IPS DF 19.7 (cell line): ENCODE measurements at places on chromosomes 4 and X.

DNA sequence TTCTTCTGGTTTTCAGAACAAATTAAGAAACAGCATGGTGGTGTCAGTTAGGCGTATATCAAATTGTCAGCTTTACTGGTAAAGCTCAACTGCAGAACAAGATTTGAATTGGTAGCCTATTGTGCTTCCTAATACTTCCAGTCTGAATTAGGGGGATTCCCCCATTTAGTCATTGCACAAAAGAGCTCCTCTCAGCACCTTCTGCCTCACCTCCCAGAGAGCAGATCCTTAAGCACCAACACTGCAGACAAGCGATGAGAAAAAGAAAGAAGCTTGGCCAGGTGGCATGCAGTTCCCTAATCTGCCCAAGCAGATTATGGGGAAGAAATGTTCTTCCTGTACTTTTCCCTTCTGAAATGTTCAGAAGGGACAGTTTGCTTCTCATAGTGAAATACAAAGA lies 9.2 kb downstream of the MAP9 start:
- DNase-seq = no peak

DNA sequence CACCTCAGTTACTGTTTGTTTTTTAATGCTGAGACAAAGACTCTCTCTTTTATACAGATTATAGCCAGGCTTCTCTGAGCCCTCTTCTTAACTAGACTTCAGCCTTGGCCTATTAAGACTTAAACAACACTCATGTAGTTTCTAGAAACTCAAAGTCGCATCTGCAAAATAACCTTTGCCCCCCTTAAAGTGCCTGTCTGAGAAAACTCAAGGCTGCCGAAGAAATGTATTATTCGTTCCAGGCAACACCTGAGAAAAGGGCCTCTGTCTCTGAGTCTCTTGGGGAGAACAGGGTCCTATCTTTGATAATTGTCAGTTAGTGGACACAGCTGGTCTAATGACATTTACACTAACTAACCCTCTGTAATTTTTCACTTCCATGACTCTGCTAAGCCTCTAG lies 60.8 kb upstream of the HPGD start:
- DNase-seq = no peak

DNA sequence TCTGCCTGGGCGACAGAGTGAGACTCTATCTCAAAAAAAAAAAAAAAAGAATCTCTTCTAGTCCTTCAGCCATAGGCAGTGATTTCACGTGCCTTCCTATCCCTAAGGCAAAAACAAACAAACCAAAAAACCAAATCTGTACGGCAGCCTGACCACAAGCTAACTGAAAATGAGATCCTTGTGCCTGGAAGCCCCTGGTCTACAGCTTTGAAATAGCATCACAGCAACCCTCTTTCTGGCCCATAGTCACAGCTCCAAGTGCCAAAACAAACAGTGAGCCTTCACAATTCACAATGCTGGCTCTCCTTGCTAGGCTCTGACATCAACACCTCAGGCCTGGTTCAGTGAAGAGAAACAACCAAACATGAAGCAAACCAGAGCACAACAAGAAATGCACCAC lies 46.1 kb downstream of the TMEM150C start:
- no peak for DNase-seq

GRCh38 chr4:142278171-142278570 lies 567.9 kb downstream of the INPP4B start:
- DNase-seq = no peak

DNA sequence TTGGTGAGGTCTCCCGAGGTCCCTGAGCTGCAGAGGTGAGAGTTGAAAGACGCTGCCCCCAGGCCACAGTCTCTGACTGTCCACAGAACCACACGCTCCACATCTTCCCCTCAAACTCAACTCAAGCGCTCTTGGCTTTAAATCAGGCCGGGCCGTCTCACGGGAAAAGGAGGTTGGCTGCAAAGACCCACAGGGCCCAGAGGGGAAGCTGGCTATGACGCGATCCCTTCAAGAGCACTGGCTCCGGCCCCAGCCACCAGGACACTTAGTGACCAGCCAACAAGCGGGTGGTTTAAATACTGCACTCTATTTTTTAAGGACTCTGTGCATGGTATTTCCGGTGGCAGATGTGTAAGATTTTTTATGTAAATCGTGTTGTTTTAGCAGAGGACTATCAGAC lies 19.9 kb downstream of the LRPAP1 start:
- DNase-seq = no peak
